ENCODE measurements at places on chromosomes 7 and 10.

DNA sequence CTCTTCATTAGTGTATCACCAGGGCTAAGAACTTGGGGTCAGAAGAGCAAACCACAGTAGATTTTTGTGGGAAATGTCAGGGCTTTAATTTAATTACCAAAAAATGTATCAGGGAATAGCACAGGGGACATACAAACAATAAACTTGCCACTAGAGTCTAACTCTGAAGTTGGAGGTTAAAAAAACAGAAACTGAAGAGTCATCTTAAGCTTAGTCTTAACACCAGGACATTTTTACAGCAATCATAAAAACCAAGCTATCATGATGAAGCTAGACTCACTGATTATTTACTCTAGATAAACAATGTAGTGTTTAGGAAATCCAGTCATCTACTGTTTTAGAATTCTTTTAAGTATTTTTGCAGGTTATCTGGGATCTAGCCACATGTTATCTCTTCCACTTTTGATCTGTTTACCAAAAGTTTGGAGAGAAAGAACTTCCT, 48.4 kb upstream of the GLI3 start:
- DNase-seq, result no peak

- no peak for DNase-seq
These were observed 51.3 kb downstream of the POLL start for GRCh38 chr10:101536800-101537199.

- no peak for DNase-seq
These were observed 212.7 kb upstream of the ZNF804B start for GRCh38 chr7:88546808-88547207.

DNA sequence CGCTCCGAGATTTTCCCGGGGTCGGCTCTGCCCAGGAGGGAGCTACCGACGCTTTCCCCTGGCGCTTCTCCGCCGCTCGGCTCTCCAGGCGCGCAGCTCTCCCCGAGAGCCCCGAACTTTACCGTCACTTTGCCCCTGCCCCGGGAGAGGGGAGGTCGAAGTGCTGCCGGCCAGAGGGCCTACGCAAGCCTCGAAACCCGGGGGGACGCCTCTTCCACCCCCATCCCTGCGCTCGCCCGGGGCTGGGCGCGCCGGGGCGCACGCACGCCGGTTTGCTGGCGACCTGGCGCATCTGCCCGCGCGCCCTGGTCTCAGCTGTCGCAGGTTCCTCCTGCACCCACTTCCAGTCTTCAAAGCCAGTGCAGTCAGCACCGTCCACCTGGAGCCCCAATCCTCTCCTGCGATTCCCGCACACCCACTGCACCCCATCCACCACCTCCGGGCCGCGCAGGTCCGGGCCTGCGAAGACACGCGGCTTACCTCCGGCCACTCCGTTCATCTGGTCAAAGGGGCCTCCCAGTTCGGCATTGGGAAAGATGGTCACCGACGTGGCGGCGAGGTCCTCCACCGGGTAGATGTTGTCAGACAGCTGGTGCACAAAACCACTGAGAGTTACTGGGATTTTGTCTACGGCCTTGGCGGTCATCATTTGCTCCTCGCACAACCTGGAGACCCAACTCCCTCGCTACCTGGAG, 638 bp downstream of the EGR2 start:
- DNase-seq, result no peak

- no peak for DNase-seq
These were observed 300.7 kb upstream of the ADARB2 start for GRCh38 chr10:2038036-2038435.

DNA sequence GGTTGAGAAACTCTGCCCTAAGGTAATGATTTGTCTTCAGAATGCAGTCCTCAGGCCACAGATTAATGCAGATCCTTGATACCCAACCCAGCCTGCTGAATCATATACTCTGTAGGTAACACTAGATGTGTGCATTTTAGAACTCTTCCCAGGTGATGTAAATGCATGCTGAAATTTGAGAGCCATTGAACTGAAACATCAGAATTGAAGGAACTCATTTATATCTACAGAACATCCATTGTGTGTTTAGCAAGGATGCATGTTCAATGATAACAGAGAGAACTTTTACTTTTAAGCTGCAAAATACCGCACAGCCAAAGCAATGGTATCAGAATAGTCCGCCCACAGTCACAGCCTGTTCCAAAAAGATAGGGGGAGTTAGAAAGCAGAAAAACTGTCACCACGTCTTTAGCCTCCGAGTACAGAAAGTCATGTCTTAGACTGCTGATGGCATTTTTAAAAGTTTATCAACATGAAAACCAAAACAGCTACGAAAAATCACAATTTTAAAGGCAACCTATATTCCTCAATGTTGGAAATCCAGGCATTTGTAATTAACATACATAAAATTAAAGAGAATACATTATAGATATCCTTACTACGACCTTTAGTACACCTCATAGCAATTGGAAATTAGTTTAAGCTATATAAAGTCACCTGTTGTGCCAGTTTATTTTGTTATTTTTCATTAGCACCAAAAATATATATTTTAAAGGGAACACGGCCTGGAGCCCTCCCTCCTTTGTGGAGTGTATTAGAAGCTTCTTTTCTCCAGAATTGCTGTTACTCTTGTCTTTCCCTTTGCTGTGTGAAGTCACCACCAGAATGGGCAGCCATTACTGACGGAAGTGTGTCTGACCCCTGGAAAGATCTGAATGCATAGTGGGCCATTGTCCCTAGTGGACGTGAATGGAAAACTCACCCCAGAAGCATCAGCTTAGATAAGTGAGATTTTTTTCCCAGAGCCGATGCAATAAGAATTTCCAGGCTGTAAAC, 65.8 kb upstream of the PRKAR2B start:
- DNase-seq, result no peak

DNA sequence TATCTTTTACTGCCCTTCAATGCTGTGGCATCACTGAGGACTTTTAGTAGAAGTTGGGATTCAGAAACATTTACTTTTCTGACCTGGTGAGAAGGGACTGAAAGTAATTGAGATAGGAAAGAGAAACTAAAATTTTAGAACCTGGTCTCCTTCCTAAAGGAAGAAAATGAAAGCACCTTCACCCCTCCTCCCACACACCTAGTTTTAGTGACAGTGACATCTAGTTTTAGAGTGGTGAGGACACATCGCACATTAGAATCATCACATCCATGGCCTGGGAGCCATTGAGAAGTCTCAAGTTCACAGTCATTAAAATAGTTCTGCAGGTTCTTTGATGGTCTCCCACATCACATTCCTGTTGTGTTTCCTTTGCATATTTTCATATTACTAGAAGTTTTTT, 16.1 kb downstream of the TAS2R41 start:
- DNase-seq, result no peak

DNA sequence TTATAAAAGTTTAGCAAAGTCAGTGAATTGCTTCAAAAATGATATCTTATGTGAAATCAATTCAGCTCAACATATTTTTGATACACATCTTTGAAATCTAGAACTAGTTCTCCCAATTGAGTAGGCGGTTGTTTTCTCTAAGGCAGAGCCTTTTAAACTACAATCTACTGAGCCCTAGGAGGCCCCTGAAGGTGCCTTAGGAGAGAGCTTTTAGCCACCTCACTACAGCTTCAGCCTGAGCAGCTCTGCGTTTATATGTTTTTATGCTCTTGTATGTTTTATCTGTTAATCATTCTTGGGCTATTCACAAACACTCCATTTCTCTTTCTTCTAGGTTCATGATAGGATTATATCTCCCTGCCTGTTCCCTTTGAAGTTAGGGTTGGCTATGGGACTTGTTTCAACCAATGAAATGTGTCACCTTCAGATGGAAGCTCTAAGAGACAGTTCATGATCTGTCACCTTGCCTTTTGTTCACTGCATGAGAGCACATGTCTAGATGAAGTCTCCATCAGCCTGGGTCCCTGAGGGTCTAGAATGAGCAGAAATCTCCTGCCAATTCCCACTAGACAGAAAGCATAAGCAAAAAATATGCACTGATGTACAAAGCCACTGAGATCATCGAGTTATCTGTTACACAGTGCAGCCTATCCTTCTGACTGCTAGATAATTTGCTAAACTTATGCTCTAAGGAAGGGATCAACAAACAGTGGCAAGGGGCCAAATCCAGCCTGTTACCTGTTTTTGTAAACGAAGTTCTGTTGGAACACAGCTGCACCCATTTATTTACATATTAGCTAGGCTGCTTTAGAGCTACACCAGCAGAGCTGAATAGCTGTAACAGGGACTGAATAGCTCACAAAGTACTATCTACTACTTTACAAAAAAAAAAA, 128.5 kb upstream of the CDK1 start:
- DNase-seq, result no peak

DNA sequence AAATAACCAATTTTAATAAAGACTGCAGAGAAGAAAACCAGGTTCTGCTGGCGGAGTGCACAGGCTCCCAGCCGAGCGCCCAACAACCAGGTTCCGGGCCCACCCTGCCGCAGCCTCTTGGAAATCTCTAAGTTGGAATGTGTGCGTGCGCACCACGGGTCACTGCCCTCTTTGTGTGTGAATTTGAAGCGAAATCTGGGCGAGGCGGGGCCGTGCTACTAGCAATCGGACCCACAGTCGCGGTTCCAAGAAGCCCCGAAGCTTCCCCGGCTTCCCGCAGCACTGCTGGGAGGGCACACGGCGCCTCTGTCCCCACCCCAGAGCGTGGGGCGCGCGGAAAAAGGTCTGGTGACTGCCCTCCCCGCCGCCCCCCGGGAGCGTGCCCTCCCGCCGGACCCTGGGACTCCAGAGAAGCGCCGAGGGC, 666 bp upstream of the MAP3K8 start:
- no peak for DNase-seq

- no peak for DNase-seq
These were observed 72.5 kb downstream of the C10orf90 start for GRCh38 chr10:126598009-126598408.

GRCh38 chr10:60461688-60462087, 72.0 kb upstream of the ANK3 start:
- no peak for DNase-seq

DNA sequence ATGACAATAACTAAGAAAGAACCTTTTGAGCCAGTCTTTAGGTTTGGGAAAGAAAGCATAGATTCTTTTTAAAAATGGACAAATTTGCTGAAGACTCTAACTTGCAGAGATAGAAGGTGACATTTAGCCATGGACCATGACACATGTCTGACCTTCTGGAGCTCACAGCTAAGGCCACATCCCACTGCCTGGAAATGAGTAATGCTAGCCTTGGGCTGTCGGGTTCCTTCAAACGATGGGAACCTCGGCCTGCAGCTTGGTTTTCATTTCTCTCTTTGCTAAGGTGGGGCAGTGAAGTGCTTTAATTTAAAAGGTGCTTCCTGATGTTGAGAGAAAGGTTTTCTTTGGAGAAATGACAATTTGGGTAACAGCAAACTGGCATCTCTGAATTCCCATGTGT, 223.2 kb downstream of the FANK1 start:
- no peak for DNase-seq

DNA sequence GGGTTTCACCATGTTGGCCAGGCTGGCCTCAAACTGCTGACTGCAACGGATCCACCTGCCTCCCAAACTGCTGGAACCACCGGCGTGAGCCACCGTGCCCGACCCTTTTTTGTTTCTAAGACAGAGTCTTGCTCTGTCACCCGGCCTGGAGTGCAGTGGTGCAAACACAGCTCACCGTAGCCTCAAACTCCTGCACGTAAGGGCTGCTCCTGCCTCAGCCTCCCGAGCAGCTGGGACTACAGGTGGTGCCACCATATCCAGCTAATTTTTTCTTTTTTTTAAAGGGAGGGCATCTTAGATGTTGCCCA, 36.4 kb downstream of the ADAP1 start:
- DNase-seq, result no peak

DNA sequence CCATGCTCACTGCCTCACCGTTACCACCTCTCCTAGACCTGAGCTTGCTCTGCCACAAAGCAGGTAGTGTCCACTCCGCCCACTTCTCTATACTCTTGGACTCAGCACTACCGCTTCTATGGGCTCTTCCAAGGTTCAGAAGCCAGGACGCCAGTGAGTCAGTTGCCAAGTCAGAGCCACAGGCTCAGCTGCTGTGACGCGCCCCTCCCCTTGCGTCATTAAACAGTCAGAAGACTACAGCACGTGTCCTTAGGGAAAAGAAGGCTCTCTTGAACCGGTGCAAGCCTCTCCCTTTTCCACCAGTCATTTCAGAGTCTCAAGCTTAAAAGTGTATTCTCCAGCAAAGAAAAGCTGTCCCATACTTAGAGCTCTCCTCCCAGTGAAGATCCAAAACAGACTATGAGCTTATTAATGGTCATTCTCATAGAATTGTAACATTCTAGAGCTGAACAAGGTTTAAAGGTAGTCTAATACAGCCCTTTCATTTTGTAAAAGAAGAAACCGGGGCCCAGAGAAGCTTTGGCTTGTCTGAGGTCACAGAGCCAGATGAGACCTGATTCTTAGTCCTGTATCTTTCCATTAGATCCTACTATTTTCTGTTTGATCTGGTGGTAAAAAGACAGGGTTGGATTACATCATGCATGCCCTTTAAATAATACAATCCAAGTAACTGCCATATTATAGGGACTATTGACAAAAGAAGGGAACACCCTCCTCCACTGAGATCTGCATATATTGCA, 40.9 kb upstream of the MET start:
- DNase-seq, result peak; percentile 34

DNA sequence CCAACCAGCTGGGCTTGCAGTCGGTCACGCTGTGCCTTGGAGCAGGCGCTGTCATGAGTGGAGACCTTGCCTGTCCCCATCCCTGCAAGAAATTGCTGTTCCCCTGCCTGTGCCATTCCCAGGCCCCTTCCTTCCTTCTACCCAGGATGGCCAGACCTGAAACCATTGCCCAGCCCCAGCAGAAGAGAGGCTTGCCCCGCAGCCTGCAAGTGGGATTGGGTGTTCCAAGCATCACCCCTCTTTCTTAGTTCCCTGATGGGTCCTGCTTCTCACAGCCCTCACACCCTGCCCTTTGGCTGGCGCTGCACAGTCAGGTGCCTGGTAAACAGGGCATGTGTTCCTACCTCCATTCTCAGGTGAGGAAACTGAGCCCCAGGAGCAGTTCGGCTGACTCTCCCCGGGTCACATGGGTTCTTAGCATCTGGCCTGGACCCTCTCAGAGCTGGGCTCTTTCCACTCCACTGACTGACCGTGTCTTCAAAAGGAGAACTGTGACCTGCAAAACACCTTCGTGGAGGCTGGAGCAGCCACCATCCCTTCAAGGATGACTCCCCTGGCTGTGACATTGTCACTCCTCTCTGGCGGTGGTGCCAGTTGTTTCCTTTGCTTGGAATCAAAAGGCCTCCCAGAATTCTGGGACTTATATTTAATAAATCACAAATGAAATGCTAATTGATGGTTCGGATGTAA, 41.9 kb upstream of the PDCD4 start:
- DNase-seq, result no peak

DNA sequence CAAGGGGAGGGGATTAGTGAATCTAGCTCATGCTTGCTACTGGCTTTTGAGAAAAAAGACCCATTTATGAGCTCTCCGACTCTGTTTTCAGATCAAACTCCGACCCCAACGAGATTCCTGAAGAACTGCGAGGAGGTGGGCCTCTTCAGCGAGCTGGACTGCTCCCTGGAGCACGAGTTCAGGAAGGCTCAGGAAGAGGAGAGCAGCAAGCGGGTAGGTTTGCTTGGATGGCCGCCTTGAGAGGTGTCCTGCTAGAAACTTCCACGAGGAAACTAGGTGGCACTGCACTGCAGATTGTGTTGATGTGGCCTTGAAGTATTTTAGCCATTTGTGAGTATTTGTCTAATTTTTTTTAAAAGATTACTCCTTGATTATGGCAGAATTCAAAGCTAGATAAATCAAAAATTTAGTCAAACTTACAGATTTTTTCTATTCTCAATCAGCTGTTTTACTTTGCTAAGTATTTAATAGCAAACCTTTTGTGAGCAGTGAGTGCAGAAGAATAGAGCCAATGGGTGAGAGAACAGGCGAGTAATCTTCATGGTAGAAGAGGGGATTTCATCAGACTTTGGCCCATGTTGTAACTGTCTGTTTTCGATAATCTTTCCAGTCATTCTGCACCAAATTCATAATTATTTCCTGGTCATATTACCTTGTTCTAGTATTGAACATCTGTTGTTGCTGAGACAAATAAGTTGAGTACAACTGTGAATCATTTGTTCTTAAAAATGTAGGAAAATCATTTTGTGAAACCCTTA, 95.4 kb downstream of the CREB5 start:
- DNase-seq, result no peak
